Stimulated activated CD8-positive, alpha-beta memory T cell treated with anti-CD3 and anti-CD28 coated beads, Interleukin-12 subunit alpha, Interleukin-12 subunit beta, amount 100 ng/mL, for 1 hour (primary cell): ENCODE measurements at places on chromosomes 16 and 17.

- no peak for DNase-seq
Measured at GRCh38 chr16:82979406-82980111, 352.8 kb downstream of the CDH13 start.

GRCh38 chr16:13401641-13402040 lies 500.2 kb downstream of the SHISA9 start:
- DNase-seq: no peak

GRCh38 chr17:68378268-68379176 lies 78.8 kb downstream of the WIPI1 start:
- DNase-seq: no peak

- no peak for DNase-seq
Measured at GRCh38 chr16:85913688-85914422, 14.9 kb downstream of the IRF8 start.

DNA sequence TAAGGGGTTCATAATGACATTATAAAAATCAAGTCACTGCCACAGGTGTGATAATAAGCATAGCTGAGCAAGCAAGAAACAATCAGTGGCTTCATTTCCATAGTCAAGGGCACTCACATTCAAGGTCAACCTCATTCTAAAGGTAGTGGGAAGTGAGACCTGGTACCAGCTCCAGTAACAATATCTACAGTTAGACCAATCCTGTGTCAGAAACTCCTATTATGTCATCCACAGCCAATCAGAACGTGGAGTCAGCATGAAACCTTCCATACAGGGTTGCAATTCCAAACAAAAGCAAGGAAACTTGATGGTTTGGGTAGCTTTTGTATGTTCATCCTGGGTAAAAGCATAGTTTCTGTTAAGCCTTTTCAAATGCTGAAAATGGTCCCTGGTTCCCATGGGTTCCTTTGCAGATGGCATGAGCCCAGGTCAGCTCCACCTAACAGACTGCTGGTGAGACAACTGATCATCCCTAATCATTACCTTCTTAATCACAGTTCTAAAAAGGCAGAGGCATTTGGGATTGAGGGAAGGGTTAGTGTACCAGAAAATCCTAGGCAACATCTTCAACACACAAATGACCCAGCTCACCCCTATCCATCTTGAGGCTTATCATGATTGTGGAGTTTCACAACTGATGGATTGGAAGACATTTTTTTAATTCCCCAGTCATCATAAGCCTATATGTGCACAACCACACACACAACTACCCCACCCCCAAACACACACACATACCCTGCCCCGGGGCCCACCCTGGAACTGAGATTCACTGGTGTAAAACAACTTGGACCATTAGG lies 30.4 kb downstream of the TEX2 start:
- DNase-seq: no peak

DNA sequence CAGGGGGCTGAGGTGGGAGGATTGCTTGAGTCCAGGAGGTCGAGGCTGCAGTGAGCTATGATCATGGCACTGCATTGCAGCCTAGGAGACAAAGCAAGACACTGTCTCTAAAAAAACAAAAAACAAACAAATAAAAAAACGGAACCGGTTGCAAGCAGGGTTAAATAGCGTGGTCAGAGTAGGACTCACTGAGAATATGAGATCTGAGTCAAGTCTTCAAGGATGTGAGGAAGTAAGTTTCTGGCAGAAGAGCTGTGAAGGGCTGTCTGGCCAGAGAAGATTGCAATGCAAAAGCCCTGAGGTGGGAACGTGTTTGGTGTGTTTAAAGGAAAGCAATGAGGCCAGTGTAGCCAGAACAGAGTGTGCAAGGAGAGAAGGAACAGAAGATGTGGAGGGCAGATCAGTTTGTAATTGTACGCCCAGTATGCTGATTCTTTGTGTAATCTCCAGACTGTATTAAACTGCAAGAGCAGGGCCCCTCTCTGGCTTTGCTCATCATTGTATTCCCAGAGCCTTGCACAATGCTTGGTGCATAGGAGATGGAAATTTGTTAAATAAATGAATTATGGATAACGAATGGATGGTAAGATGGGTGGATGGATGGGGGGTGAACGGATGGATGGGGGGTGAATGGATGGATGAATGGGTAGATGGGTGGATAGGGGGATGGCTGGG lies 6.3 kb downstream of the G6PC1 start:
- no peak for DNase-seq

DNA sequence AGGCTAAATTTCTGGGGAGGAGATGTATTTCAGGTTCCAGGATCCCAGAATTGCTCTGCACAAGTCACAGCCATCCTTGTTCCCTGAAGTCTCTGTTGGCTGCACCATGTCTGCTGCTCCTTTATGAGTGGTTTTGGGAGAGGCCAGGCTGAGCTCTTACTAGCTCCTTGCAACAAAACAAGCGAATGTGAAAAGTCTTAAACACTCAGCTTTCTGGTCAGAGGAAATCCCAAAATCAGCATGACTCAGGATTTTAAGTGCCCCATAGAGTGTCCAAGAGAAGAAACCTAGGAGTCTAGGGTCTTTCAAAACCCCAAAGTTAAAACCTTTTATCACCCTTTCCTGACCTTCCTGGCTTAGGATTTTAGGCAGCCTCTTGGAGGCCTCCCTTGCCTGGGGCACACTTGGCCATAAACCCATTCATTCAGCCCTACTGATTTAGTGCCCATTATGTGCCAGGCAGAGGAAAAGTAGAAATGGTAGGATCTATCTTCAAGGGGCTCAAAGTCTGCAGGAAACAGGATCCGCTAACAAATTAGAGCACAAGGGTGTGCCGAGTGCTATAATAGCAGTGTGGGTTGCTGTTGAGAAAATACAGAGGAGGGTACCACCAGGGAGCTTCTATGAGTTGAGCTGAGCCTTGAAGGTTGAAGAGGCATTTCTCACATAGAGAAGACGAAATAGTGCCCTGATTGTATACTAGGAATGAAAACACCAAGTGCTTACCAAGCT lies 36.9 kb downstream of the SOST start:
- DNase-seq: no peak

- DNase-seq: no peak
Measured at GRCh38 chr17:60451965-60452364, 29.7 kb downstream of the CHCT1 start.

DNA sequence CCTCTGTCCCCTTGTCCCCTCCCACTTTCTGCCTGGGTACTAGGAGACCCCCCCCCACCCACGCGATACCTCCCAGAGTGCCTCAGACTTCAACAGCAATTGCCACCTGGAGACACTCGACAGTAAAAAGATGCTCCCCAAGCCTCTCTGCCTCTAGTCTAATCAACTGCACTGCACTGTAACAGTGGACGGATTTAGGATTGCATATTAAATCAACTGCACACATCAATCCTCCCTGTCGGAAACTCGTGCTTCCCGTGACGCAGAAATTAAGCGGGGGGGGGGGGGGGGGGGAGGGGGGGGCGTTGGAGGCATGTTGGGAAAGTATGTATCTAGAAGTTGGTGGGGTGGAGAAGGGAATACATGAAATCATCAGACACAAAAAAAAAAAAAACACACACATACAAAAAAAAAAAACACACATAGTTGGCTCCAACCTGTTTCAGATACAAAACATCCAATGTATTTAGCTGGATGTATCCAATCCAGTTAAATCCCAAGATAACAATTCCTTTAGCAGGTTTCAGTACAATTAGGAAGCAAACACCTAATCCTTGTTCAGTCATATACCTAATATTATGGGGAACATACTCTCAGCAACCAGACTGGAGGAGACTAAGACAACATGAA lies 29.7 kb downstream of the FAM222B start:
- DNase-seq: no peak

DNA sequence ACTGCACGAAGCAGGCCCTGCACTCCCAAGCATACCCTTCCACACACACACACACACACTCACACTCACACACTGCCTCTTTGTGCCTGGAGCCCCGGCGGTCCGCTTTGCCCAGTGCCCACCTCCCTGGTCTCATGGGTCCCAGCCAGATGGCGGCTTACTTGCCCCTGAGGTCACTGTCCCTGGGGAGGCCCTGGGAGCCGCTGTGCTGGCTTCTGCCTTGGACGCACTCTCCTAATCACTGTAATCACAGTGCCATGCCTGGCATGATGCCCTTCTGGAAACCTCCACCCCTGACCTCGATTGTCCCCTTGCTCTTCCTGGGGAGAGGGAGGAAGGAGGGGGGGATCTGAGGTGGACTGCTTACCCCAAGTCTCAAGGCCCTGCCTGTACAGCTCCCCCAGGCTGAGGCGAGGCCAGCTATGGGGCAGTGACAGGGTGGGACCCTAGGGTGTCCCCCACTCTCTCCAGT lies 36.0 kb downstream of the ARHGAP23 start:
- no peak for DNase-seq

- DNase-seq: no peak
Measured at GRCh38 chr17:15943971-15944758, 765 bp upstream of the ADORA2B start.

- no peak for DNase-seq
Measured at GRCh38 chr16:84914273-84914672, 94.5 kb downstream of the CRISPLD2 start.

GRCh38 chr16:86570558-86571529 lies 4.2 kb downstream of the FOXC2 start:
- DNase-seq: no peak

GRCh38 chr17:12985431-12986293 lies 32.2 kb downstream of the ELAC2 start:
- no peak for DNase-seq

DNA sequence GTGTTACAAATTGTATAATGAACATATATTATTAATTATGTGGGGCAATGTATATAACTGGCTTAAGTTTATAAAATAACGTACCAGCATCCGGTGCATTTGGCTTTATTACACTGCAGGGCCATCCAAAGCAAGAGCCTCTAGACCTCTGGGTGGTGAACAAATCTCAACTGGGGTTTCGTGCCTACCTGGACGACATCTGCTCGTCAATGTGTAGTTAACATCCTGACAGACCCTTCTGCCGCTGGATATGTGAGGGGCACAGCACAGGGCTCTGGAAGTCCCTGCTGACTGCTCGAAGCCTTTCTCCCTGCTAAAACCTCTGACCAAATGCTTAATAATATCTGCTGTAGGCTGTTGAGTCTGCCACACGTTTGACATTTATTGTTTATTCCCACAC lies 2.3 kb downstream of the TMEM186 start:
- DNase-seq: no peak

DNA sequence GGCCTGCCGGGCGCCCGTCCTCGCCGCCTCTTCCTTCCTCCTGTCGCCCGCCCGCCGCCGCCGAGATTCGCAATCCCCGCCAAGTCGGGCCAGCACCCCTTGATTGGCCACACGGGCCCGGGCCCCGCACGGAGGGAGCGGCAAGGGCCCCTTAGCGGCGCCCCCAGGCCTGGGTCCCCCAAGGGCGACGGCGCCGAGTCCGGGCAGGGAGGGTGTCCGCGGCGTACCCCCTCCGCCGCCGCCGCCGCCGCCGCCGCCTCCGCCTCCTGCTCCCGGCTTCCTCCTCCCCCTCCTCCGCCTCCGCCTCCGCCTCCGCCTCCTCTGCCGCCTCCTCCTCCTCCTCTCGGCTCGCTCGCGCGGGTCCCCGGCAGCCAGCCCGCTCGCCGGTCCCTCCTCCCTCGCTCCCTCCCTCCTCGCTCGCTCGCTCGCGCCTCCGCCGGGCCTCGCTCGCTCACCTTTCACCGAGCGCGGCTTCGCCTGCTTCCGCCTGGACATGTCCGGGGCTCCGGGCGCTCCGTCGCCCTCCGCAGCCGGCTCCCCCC lies 561 bp downstream of the ZNF423 start:
- DNase-seq: peak; percentile 40

DNA sequence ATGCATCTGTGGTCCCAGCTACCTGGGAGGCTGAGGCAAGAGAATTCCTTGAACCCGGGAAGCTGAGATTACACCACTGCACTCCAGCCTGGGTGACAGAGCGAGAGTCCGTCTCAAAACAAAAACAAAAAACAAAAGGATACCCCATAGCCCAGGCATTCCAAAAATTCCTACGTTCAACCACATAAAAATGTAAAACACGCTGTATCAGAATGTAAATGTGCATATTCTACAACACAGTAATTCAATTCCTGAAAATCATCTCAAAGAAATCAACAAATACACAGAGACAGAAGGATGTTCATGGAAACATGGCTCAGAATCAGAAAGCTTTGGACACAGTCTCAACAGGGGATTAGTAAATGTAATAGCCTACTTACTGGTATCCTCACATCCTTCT lies 33.0 kb downstream of the COG7 start:
- no peak for DNase-seq

GRCh38 chr16:51831595-51832367 lies 680.7 kb upstream of the SALL1 start:
- no peak for DNase-seq

- no peak for DNase-seq
Measured at GRCh38 chr17:50209472-50210239, 8.2 kb upstream of the COL1A1 start.

GRCh38 chr16:89189358-89190025 lies 10.8 kb downstream of the SLC22A31 start:
- no peak for DNase-seq

GRCh38 chr17:18246880-18247612 lies 11.5 kb downstream of the FLII start:
- DNase-seq: no peak

DNA sequence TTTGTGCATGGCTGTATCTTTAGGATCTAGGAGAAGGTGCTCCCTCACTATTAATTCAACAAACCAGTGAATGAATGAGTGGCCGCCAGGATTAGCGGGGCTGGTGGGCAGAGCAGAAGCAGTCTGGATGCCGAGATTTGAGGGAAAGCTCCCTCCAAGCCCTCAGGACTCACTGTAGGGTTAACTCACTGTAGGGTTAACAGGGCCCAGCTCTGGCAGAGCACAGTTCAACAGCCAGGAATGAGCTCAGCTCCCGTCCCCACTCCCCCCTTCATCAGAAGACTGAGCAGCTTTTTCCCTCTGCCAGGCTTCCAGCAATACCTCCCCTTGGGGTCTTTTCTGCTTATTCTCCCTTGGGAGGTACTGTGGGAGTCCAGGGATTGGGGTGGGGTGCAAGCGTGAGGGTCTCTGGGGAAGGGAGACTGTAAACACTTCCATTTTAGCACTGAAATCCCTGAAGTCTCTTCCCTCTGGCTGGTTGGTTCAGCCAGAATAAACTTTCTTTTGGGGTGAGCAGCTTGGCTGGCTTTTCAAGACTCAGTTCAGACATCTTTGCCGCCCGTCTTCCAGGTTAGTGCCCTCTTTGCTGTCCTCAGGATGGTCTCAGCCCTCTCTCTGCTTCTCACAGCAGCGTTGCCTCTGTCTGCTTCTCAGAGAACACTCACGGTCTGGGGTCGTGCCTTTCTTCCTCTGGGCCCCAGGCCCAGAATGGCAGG lies 53.7 kb upstream of the WSB1 start:
- DNase-seq: no peak

DNA sequence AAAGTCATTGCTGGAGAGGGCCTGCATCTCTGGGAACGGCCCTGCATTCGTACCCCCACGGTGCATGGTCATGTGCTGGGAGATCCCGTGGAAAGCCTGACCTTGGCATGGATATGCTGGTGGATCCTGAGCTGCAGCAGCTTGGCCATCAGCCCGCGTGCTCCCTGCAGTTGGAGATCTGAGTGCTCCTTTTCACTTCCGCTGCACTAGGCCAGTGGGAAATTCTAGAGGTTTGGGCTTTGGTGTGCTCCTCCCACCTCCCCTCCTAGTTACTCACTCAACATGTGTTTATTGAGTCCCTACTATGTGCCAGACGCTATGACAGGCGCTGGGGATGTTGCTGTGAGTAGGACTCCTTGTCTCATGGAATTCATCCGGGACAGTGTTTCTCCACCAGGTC lies 91.1 kb downstream of the RGS9 start:
- no peak for DNase-seq

- no peak for DNase-seq
Measured at GRCh38 chr17:59668816-59669215, 38.4 kb downstream of the PTRH2 start.

- DNase-seq: no peak
Measured at GRCh38 chr17:77470800-77471733, 330.3 kb downstream of the SEC14L1 start.
